Fibroblast of skin of abdomen (primary cell): ENCODE measurements at places on chromosomes 3 and 15.

- no peak for DNase-seq
Measured at GRCh38 chr3:14866627-14867026, 47.9 kb downstream of the FGD5 start.

DNA sequence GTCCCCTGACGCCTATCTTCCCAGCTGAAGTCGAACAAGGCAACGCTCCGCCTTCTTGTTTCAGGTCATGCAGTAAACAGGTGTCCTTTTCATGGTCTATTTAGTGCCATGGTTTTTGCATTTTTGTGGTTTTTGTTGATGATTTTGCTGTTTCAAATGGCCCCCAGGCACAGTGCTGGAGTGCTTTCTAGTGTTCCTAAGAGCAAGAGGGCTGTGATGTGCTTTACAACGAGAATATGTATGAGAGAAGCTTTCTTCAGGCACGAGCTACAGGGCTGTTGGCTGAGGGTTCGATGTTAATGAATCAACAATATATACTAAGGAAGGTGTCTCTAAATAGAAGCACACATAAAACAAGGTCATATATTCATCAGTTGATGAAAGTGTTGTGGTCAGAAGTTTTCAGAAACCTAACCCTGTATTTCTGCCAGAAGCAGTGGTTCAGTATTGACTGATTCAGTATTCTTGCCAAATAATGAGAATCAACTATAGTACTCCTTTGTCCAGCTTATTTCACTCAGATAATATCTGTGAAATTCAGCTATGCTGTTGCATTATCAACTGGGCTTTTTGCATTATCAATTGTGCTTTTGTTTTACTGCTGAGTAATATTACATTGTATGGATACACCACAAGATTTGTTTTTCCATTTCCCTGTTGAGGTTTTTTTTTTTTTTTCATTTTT, 18.5 kb downstream of the LIMD1 start:
- DNase-seq = no peak

GRCh38 chr3:48077815-48078214, 61.6 kb upstream of the MAP4 start:
- DNase-seq = peak; percentile 84

DNA sequence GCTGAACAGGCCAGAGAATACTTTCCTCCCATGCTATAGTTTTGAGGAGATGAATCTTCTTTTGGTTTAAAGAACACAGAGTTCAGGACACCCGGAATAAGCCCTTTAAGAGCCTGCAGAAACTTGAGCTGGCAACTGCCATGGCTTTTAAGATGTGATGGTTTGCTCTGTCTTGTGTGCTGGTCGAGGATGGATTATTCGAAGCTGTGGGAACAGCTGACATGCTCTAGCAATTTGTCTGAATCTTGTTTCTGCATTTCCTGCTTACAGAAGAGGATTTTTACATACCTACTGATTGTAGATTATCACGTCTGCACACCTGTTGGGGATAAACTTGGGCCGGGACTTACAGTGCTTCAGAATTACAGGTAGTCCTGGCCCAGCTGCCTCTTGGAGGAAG, 396.9 kb downstream of the LRTM1 start:
- DNase-seq = no peak

- no peak for DNase-seq
Measured at GRCh38 chr3:101117465-101117864, 124.2 kb upstream of the ABI3BP start.

DNA sequence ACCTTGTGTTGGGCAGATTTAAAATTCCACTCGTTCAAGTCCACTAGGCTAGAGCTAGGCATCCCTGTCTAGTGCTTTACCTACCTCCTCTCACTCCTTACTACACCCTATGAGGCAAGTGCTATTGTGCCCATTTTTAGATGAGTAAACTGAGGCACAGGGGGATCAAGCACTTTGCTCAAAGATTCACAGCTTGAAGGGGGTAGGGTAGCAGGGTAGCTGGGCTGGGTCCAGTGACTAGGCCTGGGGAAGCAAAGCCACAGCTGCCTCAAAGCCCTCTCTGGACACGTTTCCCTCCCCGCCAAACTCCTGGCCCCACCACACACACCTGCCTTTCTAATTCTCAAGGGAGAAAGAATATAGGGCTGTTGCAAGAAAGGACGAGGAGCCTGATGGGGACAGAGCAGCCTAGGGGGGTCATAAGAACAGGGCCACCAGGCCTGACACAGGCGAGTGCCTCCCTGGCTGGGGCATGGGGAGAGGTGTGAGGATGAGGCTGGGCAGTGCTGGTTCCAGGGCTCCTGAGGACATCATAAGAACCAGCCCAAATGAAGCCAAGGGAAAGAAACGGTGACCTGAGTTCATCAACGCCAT, 34.8 kb upstream of the SFMBT1 start:
- no peak for DNase-seq

- no peak for DNase-seq
Measured at GRCh38 chr15:80536716-80537115, 132.5 kb downstream of the ARNT2 start.

- DNase-seq = no peak
Measured at GRCh38 chr15:60751985-60752952, 273.3 kb upstream of the ICE2 start.

DNA sequence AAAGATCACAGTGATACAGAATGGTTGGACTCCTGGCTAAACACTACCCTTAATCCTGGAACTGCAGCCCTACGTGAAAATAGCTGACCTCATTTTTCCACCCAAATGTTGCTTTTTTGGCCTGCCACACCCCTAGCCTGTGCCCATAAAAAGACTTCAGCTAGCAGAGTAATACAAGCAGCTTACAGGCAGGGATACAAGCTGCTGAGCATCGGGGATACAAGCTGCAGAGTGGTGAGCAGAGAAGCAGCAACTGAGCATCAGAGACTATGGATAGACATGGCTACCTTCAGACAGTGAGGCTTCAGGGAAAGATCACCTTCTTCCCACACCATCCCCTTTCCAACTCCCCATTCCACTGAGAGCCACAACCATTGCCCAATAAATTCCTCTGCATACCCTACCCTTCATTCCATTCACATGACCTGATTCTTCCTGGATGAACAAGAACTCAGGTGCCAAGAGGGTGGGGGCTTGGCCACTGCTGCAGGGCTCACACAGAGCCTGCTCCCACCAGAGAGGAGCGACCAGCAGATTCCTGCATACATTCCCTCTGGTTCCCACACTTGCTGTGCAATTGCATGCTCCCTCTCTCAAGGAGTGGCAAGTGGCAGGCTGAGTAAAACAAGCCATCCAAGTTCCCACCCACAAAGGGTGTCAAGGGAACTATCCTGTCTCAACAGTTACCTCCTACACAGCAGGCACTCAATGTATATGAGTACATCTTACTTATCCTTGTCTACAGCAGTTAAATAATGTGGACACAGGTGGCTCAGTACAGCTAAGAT, 217.5 kb downstream of the ALCAM start:
- no peak for DNase-seq

DNA sequence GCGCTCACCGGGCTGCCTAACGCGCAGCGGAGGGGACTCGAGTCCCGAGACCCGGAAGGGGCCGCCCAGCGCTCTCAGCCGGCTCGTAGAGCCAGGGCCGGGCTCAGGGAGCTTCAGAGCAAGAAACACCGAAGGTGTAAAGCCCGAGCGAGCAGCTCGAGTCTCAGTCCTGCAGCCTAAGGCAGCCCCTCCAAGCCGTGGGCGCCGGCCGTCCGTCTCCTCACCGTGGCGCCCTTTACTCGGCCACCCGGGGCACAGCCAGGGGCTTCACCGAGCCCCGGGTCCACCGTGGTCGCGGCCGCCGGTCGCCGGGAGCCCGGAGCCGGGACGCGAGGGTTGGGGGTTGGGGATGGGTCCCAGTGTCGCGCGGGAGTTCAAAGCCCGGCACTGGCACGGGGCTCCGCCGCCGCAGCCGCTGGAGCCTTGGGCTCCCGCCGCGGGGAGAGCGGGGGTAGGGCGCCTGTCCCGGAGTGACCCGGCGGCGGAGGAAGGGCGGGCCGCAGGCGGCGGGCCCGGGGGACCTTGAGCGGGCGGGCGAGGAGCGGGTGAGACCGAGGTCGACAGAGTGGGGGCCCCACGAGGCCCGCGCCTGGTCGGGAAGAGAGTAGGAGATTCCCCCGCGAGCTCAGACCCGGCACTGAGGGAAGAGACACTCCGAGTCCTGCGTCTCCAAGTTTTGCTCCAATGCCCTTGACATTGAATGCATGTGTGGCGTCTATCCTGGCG, 26.9 kb upstream of the THRB start:
- peak; percentile 40 for DNase-seq

DNA sequence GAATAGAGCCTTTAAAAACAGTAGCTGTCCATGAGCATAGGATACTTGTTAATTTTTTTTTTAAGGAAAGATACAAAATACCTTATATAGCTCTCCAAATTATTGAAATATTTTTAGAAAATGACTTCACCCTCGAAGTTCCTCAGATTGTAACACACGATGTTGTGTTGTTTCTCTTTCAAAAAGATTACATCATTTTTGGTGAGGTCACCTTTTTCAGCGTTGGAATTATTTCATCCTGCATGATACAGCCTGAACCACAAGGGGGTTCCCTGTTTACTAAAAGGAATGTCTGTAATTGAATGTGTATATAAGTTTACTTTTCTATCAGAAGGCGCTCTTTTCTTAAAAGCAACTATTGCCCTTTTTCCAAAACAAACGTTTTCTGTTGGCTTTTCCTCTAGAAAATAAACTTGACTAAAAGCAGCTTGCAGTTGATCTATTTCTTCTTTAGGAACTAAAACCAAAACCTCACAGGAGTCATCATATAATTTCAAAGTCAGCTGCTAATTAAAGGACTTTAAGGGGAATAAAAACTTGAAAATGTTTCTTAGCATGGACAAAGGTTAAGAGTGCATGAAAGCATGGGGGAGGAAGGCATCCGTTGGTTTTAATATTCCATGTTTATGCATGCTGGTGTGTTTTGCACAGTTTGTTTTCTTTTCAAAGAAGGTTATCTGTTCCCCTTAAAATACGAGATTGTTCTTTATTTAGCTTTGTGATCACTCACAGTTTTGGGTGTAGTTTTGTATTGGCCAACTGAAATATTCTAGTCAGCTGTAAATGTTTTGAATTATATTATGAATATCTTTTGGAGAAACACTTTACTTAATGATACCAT, 29.4 kb downstream of the LYSMD4 start:
- DNase-seq = peak; percentile 88

- DNase-seq = no peak
Measured at GRCh38 chr3:164406281-164406680, 672.0 kb downstream of the SI start.

- no peak for DNase-seq
Measured at GRCh38 chr15:45981625-45982024, 346.8 kb downstream of the SQOR start.

DNA sequence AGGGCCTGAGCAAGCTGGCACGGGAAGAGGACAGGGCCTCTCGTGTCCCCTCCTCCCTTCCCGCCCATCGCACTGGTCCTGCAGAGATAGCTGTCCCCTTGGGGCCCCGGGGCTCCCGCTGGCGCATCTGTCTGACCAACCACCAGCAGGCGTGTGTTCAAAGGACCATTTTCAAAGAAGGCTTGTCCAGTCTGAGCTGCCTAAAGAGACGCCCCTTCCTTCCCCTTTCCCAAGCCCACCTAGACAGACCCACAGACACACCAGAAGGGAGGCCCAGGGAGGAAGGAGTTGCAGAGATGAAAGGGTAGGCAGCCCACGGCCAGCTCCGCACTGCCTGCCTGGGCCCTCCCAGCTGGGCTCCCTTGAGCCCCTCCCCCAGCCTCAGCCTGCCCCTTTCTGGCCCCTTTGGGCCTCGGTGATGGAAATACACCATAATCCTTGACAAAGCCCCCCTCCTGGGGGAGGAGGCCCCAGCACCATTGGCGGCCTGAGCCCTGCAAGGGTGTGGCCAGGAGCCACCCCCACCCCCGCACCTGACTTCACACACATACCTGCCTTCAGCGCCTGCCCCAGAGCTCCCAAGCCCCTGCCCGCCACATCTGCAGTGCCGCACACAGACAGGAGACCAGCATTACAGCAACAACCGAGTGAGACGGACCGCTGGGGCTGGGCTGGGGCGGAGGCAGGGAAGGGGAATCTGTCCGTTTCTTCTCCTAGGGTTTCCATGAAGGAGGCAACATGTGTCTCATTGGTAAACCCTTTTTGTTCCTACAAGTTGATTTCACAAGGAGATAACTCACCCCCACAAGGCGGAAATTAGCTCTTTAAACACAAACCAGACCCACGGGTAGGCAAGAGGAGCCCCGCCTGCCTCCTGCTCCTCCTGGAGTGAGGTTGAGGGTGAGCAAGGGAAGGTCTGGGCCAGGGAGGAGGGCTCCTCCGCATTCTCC, at the start of gene STRA6:
Gene STRA6 (minus strand): TSS at position 336 of the 950 bp plus-strand sequence. CDS start 520 bp downstream, outside the sequence.
- DNase-seq = peak; percentile 74

DNA sequence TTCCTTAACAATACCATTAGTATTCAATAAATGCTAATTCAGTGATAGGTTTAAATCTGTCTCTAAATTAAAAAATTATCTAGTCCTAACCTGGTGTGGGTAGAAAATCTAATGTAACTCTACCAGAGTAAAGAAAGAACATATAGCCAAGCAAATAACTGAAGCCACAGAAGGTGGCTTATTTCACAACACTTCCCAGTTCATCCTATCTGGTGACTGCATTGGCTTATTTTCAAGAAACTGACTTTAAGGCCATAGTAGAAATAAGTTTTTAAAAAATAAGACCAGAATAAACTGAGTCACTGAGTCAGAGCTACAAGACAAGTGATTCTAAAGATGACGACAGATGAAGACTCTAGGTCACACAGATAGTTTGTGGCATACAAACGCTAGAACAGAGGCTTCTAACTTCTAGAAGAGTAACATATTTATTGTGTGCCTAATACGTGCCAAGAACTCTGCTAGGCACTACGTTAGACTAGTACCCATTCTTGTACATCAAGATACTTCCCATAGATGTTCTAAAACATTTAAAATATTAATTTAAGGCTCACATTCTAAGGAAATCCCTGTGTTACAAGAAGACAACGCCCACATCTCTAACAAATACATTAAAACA, 25.9 kb downstream of the TMCC1 start:
- DNase-seq = no peak

- no peak for DNase-seq
Measured at GRCh38 chr15:56341201-56341600, 24.0 kb upstream of the TEX9 start.

DNA sequence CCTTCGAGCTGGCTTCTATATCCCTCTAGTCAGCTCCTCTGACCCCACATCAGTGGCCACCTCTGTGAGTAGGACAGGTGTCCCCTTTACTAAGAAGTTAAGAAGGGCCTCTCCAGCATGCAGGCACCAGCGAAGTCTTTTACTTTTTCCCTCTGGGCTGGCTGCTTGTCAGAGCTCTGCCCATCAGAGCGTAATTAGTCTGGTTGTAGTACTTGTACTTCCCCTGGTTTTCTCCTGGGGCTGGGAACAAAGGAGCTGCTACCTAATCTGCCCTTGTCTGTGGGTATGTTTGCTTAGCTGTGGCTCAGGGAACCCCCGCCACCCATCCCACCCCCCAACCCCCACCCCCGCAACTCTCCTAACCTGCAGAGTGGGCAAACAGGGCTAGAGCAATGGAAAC, 27.4 kb upstream of the ALPK3 start:
- DNase-seq = no peak

- DNase-seq = no peak
Measured at GRCh38 chr3:48426401-48426909, 3.4 kb downstream of the PLXNB1 start.
